Activated CD8-positive, alpha-beta memory T cell treated with anti-CD3 and anti-CD28 coated beads for 1 hour (primary cell): ENCODE measurements at places on chromosomes 5 and 9.

DNA sequence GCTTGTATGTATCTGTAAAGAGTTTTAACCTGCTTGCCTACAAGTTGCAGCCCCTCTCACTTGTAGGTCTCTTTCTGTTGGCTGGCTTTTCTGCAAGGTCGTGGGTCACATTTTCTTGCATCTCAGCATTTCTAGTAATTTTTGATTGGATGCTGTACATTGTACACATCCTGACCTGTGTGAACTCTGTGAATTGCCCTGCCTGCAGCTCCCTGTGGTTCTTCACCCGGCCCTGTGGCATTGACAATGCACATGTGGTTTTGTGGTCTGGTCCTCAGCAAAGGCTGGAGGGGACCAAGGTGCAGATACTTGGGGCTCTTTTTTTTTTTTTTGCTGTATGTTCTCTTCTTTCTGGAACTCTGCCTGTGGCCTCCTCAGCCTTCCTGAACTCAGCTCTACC, 53.6 kb downstream of the WNK2 start:
- no peak for DNase-seq

GRCh38 chr9:34686732-34687131, 4.3 kb downstream of the CCL19 start:
- no peak for DNase-seq

GRCh38 chr5:67547682-67548081, 351.1 kb upstream of the CD180 start:
- no peak for DNase-seq

DNA sequence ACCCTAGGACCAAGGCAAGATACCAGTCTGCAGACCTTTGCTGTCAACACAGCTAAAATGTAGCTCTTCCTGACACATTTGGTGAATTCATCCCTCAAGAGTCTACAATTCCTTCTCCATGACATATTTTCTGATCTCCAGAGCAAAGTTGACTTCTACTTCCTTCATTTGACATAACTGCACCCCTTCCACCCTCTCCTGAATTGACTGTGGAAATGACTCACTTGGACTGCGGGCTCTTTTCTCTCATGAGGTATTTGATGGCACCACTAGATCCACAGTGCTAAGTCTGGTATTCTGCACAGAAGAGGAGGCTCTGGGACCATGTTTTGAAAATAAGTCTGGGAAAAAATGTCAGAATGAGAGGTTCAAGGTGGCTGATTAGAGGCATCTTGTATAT, 338.4 kb upstream of the TRPC7 start:
- DNase-seq, result no peak

- no peak for DNase-seq
Measured at GRCh38 chr9:93257808-93258331, 73.9 kb downstream of the WNK2 start.

GRCh38 chr9:70079417-70080037, 35.9 kb downstream of the MAMDC2 start:
- DNase-seq, result no peak

- DNase-seq, result no peak
Measured at GRCh38 chr9:137960496-137960895, 82.9 kb downstream of the CACNA1B start.

GRCh38 chr5:134070725-134071613, 43.5 kb upstream of the TCF7 start:
- no peak for DNase-seq

DNA sequence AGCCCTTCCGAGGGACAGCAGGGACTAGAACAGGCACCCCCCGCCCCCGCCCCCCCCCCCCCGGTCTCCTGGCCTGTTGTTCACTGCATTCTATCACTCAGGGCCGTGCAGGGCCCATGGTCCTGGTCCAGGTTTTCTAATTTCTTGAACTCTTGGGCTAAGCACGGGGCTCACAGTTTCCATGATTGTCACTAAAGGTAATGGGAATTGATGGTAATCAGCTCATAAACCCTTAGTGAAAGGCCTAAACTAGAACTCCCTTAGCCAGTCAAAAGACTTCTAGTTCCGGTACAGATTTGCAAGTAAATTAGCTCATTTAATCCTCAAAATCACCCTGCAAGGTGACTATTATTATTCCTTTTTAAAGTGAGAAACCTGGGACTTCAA, 14.7 kb upstream of the PWWP2A start:
- no peak for DNase-seq

DNA sequence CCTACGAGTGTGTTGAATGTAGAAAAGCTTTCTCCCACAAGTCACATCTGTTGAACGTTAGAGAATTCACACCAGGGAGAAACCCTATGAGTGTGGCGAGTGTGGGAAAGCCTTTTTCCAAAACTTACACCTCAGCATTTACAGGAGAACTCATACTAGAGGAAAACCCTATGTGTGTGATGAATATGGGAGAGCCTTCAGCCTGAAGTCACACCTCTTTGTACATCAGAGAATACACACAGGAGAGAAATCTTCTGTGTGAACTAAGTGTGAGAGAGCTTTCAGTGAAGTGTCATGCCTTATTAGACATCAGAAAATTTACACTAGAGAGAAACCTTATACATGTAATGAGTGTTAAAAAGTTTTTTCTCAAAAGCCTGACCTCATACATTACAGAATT, 41.8 kb upstream of the GPX3 start:
- DNase-seq, result no peak

GRCh38 chr5:1057485-1058082, 49.0 kb downstream of the NKD2 start:
- DNase-seq, result no peak

DNA sequence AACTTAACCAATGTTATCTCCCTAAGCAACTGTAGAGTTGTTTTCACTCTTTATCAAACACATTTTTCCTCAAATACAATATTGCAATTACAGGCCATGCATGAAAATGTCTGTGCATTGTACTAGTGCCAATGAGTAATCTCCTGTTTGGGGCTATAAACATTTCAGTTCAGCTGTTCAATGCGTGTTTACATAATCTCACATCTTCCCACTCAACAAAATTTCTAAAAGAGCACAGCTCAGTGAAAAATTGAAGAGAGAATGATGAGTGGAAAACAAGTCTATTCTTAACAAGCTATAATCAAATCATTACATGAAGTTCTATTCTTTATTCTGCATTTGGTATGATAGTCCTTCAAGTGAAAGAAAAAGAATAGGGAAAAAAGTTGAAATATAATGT, 780.5 kb upstream of the CDH9 start:
- DNase-seq, result no peak

DNA sequence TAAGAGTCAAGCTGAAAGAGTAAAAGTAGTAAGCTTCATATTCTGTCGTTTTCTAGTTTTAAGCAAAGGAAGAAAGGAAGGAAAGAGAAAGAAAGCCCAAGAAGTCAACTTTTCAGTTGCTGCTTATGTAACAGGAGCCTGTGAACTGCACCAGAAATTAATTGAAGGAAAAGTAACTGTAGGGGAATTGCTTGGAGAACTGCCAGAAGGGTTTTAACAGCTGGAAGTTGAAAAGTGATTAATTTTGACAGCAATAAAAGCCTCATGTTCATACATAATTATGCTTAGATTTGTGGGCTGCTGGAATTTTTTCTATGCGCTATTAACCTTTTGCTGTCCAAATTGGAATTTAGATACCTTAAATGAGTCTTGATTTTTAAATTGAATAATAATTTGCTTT, 255.7 kb downstream of the ENC1 start:
- no peak for DNase-seq

- DNase-seq, result no peak
Measured at GRCh38 chr5:150762211-150762610, 3.4 kb upstream of the DCTN4 start.

DNA sequence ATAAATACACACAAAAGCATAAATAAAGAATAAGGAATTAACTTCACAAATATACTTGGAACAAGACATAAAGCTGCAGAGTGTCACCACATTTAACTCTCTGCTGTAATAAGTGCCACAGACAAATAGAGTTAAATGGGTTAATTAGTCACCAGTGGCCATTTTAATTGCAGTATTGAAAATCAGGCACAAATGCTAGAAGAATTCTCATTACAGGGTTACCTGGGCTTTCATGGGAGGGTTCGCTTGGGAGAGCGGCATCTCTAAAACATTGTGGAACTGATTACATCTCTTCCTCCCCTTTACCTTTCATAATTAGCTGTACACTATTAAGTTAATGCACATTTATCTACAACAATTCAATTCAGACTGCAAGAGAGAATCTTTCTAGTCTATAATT, 505.3 kb upstream of the DAP start:
- no peak for DNase-seq

GRCh38 chr5:126410623-126411022, 12.6 kb upstream of the GRAMD2B start:
- no peak for DNase-seq
